GF-D8 (cell line): ENCODE measurements at places on chromosomes 16 and 17.
A peak's percentile ranks its signal among the peaks of the same experiment; 100 is the strongest.

GRCh38 chr17:44850025-44850424, 2.3 kb downstream of the HIGD1B start:
- DNase-seq: no peak

- peak; percentile 56 for DNase-seq
Observed at GRCh38 chr17:350706-351448, 1.7 kb downstream of the RPH3AL start.

DNA sequence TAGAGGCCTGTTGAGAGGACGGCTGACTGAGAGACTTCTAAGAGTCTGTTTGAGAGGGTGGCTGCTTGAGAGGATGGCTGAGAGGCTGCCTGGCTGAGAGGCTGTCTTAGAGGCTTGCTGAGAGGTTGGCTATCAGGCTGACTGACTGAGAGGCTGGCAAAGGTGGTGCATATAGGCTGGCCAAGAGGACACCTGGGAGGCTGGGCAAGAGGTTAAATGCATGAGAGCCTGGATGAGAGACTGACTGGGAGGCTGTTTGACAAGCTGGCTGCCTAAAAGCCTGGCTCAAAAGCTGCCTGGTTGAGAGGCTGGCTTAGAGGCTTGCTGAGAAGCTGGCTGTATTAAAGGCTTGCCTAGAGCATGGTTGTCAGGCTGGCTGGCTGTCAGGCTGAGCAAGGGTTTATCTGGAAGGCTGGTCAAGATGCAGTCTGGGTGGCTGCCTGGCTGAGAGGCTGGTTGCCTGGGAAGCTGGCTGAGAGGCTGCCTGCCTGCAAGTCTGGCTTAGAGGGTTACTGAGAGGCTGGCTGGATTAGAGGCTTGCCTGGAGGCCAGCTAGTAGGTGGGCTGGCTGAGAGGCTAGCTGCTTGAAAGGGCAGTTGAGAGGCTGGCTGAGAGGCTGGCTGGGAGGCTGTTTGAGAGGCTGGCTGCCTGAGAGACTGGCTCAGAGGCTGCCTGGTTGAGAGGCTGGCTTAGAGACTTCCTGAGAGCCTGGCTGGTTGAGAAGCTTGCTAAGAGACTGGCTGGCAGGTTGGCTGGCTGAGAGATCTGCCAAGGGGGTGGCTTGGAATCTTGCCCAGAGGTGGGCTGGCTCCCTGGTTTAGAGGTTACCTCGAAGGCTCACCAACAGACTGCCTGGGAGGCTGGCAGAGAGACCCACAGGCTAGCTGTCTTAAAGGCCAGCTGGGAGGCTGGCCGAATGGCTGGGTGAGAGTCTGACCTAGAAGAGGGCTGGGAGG, 38.3 kb upstream of the ACSM2B start:
- no peak for DNase-seq

- DNase-seq: no peak
Observed at GRCh38 chr16:68202091-68202519, 33.8 kb downstream of the ESRP2 start.

GRCh38 chr17:66492080-66492479, 189.7 kb downstream of the PRKCA start:
- no peak for DNase-seq

DNA sequence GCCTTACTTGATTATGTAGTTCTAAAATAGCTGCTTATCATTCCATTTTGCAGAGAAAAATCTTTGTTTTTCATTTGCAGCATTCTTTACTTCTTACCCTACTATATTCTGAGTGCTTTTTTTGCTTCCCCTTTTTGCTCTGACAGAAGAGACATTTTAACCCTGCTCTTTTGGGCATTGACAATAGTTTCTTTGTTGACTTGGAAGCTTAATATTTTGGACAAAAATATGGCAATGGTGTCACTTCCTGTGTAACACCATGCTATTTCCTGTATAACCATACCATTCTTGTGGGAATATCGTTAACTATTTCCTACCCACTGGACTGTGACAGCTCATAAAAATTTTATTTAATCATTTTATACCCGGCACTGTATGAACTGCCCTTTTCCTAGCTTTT, 747.1 kb downstream of the CDH8 start:
- DNase-seq: no peak

DNA sequence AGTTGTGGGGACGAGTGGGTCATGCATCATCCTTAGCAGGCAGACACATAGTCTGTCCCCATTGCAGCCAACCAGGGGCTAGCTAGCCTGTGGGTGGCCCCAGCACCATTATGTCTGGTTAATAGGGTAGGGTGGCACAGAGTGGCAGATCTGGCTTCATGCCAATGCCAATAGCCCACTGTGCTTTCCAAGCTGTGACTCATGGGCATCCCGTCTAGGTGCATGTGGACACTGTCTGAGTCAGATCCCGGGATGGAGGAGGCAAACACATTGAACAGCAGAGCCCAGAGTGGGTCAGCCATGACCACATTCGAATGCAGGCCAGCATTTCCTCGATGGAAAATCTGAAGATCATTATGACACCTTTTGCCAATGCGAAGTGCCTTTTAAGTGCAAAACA, 2.5 kb downstream of the HS3ST2 start:
- DNase-seq: no peak

- DNase-seq: no peak
Observed at GRCh38 chr16:88473666-88474534, 20.8 kb downstream of the ZFPM1 start.

GRCh38 chr17:37111329-37111728, 162.6 kb downstream of the AATF start:
- DNase-seq: no peak

GRCh38 chr16:62225675-62226074, 189.4 kb upstream of the CDH8 start:
- no peak for DNase-seq

- DNase-seq: no peak
Observed at GRCh38 chr16:73912281-73912680, 384.3 kb upstream of the PSMD7 start.

DNA sequence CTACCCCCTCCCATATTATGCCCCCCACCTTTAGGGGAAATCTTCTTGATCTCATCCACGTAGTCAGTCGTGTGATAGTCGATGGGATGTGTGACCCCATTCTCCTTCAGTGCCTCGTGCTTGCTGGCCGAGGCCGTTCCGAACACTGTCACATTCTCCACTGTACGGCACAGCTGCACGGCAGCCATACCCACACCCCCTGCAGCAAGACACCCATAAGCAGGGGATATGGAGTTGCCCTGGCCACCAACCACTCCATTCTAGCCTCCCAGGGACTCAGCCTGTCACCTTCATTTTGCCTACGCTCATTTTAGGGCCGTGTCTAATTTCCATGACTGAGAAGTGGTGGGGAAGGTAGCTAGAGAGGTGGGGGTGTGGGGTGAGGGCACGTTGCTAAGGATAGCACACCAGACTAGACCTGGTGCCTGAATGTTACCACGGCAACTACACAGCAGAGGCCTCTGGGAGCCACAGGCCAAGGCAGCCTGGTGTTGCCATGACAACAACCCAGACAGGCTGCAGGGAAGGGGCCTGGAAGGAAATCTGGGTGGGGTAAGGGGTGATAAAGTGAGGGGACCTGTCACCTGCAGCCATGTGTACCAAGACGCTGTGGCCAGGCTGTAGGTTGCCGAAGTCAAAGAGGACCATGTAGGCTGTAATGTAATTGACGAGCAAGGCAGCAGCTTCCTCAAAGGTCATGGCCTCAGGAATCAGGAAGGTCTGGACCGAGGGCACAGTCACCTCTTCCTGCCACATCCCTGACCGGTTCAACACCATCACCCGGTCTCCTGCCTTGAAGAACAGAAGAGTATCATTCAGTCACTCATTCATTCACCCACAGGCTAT, 4.0 kb downstream of the VAT1 start:
- DNase-seq: peak; percentile 63

DNA sequence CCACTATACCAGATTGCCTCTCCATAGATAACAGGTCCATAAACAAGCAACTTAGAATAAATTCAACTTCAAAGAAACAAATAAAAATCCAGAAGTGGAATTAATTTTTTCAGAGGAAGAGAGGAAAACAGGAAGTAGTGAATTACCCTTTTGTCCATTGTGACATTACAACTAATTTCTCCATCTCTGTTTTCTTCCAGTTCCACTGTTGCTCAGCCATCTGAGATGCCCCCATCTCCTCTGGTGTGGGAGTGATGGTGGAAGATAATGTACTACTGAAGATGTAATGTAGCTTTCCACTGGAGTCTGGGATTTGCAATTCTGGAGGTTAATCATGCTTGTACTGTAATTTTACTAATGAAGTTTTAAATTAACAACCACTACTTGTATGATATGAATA, 124.6 kb upstream of the TMEM97 start:
- DNase-seq: no peak

- DNase-seq: no peak
Observed at GRCh38 chr17:1905190-1905913, 75.5 kb downstream of the RPA1 start.

- DNase-seq: no peak
Observed at GRCh38 chr17:41638941-41639340, 14.6 kb upstream of the KRT17 start.

GRCh38 chr16:88558457-88559442, 11.5 kb upstream of the ZC3H18 start:
- DNase-seq: peak; percentile 26

GRCh38 chr17:3761036-3761917, 37.6 kb downstream of the HASPIN start:
- no peak for DNase-seq

DNA sequence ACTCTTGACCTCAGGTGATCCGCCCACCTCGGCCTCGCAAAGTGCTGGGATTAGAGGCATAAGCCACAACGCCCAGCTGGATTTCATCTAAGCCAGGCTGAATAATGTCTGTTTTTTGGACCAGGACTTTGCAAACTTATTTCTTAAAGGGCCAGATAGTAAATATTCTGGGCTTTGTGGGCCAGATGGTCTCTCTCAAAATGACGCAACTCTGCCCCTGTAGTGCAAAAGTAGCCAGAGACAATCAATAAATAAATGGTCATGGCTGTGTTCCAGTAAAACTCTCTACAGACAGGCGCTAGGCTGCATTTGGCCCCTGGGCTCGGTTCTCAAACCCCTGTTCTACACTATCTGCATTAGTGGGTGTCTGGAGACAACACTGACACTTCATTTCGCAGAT, 121.9 kb upstream of the CDH13 start:
- no peak for DNase-seq

GRCh38 chr17:66438101-66438500, 135.7 kb downstream of the PRKCA start:
- no peak for DNase-seq

GRCh38 chr17:48276776-48277175, 153.2 kb downstream of the SKAP1 start:
- DNase-seq: no peak

DNA sequence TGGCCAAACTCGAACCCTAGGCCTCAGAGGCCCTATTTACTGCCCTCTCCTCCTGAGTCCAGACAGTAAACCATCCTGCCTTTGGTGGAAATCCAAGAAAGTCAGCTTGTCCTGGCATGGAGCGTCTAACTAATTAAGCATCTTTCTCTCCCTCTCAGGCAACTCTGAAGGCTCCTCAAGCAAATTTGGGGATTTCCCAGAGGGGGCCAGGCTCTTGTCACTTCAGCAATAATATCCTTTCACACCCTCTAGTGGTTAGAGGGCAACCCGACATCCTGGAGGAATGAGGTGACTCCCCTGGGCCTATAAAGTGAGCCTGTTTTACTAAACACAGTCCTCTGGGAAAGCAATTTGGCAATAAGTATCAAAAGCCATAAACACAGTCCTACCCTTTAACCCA, 60.4 kb downstream of the NOG start:
- DNase-seq: no peak

- DNase-seq: no peak
Observed at GRCh38 chr17:74839990-74840852, 19.5 kb downstream of the GRIN2C start.

GRCh38 chr16:12124742-12125141, 148.2 kb downstream of the SNX29 start:
- DNase-seq: no peak

GRCh38 chr16:2374644-2375043, 34.1 kb upstream of the ABCA3 start:
- DNase-seq: no peak

GRCh38 chr17:37689317-37689716, 46.1 kb upstream of the DDX52 start:
- no peak for DNase-seq

DNA sequence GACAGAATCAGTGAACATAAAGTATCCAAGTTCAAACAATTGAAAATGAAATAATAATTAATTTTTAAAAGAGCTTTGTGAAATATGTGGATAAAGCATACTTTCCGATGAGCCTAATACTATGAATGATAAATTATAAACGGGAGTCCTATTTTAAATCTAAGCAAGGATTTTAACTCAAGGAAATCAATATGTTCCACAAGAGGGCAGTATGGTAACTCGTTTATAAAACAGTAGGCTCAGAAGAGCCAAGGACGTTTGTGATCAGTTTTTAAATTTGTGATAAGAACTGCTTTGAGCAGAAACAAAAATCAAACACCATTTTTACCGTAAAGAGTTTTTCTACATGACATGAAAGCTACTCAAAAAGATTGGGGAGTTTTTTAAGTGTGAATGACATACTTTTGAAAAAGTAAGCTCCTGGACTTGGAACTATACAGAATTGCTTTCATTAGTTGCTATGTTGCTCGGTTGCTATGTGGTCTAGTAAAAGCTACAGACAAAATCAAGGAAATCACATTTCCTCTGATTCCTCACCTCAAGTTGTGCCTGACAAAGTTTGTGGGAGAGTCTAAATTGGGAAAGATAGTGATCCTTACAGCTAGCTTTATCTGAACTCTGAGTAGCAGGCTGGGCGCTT, 11.8 kb upstream of the TEKT1 start:
- peak; percentile 20 for DNase-seq

- DNase-seq: no peak
Observed at GRCh38 chr17:69090365-69090764, 29.6 kb upstream of the ABCA9 start.

GRCh38 chr17:2814049-2814448, 17.8 kb downstream of the RAP1GAP2 start:
- no peak for DNase-seq

- no peak for DNase-seq
Observed at GRCh38 chr16:77285676-77286075, 86.5 kb downstream of the SYCE1L start.

DNA sequence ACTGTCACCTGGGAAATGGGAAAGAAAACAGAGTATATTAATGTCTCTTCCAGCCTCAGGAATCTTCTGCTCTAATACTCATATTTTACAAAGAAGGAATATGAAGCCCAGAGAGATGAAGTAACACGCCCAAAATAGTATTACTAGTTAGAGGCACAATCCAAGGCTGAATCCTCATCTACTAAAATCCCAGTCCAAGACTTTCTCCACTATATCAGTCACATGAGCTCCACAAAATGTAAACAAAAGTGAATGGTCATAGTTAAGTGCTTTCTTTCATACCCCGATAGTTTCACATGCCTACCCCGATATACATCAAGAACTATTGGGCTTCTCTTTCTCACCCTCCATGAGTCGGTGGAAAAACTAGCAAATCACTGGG, 965 bp downstream of the INTS2 start:
- DNase-seq: no peak

- DNase-seq: no peak
Observed at GRCh38 chr16:54060599-54061421, 225.8 kb downstream of the IRX3 start.
